ENCODE measurements at places on chromosomes 11 and 22.

DNA sequence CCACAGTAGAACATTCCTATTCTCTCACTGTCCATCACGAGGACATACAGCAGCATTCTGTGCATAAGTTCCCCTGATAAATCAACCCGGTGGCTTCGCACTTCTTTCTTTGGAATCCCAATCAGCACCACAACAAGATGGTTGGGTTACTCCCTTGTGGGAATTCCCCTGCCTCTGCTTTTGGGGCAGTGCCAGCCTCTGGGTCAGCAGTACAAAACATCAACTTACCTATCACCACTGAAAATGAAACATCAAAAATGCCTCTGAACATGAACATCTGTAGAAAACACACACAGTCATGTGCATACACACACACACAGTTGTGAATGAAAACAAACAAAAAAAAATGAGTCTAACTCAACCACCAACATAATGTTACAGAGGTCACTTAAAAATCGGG lies 79.3 kb downstream of the KCNA4 start:
- no peak for DNase-seq

GRCh38 chr11:74268456-74268855 lies 43.0 kb downstream of the P4HA3 start:
- DNase-seq, result no peak

DNA sequence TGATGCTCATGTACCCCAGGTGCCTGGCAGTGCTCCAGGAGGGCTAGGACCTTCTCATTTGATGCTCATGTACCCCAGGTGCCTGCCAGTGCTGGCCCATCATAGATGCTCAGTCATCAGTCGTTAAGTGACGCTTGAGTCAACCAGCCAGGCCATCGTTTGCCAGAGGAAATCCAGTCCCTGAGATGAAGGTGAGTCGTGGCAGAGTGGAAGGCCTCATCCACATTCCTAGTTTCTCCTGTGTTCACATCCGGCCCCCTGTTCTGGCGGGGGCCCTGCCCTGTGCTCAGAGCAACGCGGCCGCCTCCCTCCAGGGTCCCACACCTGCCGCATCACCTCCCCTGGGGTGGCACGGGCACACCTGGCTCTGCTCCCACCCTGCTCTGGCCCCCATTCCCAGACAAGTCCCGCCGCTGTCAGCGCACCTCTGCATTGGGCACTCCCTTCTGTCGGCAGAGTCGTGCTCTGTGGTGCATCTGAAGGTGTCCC lies 279.9 kb downstream of the BRD1 start:
- DNase-seq, result no peak

- no peak for DNase-seq
These were observed 651.3 kb upstream of the KIRREL3 start for GRCh38 chr11:127651888-127652221.

DNA sequence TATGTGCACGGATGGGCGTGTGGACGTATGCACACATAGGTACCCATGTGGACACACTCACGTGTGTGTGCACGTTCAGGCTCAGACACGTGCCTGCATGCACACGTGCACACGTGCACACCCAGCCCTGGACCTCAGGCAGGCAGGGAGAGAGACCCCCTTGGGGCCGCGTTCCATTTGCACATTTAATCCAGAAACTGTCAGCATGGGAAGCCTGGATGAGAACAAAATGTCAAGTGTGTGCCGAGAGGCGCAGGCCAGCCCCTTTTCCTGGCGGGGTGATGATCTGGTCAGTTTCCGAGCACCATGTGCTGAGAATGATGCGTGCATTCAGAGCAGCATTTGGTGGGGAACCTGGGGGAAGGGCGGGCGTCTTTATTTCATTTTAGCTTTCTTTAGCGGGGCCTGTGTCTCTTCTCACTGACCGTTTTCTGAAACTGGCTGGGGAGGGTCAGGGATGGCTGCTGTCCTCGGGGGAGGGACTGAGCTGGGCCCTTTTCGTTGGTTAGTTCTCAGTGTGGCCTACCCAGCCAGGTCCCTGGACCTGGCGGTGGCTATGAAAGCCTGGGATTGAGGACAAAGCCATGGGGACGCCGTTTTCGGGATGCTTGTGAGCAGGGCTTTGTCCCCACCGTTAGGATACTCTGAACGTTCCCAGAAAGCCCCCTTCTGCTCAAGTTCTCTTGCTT lies 96.3 kb downstream of the KCNQ1 start:
- DNase-seq, result no peak

DNA sequence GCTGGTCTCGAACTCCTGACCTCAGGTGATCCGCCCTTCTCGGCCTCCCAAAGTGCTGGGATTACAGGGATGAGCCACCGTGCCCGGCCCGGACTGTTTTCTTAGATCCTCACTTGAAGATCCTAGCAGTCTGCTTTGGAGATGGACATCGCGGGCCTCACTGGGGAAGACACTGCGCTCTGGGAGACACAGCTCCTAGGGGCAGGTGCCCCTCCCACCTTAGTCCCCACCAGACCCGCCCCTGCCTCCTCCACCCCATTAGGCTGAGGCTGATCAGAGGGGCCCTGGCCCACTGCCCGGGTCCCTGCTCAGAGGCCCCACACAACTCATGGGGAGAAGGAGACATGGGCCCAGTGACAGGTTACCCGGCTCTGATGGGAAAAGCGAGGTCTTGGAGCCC lies 11.3 kb upstream of the LTO1 start:
- no peak for DNase-seq

GRCh38 chr22:47445716-47446290 lies 683.4 kb downstream of the TBC1D22A start:
- no peak for DNase-seq

- no peak for DNase-seq
These were observed 28.3 kb downstream of the POU2AF1 start for GRCh38 chr11:111350811-111351210.

DNA sequence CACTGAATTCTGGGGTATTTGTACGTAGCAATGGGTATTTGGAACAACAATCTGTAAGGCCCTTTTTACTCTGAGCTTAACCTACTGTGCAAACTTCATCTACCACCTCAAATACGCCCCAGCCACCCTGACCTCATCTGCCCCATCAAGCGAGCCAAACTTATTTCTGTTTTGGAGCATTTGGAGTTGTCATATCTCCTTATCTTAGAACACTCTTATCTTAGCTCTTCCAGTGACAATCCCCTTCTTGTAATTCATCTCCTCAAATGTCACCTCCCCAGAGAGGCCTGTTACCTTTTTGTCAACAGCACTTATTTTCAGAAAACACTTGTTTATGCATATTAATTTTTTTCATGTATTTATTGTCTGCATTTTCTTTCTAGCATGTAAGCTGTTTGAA lies 4.7 kb upstream of the MSANTD2 start:
- DNase-seq, result no peak

DNA sequence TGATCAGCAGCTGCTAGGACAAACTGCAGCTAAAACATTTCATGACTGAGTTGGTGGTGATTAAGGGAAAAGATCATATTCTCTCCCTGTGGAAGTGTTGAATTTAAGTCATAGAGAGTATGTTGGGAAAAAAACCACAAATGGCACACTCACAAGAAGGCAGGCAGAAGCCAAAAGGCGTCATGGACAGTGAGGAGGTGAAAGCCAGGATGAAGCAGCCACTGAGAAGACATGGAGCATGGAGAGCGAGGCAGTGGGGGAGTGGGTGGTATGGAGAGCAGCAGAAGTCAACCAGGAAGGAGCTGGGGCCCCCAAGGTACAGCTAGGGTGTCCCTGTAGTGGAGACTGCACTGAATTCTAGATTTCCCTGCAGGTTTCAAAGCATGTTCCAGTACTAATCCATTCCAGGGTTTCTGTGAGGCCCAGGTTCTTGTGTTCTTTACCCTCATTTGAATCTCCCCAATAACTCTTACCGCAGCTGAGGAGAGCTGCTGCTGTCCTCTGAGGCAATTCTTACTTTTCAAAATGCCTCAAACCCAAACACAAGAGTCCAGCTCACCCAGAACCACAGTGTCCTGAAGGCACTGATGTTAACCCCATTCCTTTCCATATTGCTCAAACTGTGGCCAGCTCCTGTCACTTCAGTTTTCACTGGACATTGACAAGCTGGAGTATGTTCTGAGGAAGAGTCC lies 191.8 kb upstream of the E2F8 start:
- DNase-seq, result no peak

- no peak for DNase-seq
These were observed 4.0 kb upstream of the SCUBE2 start for GRCh38 chr11:9095421-9095820.

- DNase-seq, result no peak
These were observed 5.6 kb downstream of the RCE1 start for GRCh38 chr11:66848671-66849500.

- DNase-seq, result no peak
These were observed 163.7 kb downstream of the LARGE1 start for GRCh38 chr22:33756508-33756949.

DNA sequence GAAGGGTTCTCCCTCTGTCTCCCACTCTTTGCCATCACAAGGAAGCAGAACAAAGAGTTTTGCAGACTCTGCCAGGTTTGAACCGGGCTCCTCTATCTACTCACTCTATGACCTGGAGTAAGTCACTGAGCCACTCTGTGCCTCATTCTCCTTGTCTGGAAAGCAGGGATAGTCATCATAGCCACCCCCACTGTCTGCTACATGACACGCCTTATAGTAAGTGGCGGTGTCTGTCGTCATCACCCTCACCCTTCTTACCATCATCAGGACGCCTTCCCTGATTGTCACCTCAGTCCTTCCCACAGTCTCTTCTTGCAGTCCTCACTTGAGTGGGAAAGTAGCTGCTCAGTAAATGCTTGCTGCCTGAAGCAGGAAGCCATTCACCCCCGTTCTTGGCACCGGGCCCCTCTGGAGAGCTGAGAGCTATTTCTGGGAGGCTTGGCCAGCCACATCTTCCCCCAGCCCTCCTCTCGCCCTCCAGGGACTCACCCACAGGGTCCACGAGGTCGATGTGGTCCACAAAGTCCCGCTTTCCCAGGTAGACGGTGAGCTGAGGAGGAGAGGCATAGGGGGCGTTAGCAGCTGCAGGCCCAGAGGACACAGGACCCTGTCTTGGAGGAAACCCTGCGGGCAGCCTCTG lies 46.4 kb downstream of the TPBGL start:
- no peak for DNase-seq

DNA sequence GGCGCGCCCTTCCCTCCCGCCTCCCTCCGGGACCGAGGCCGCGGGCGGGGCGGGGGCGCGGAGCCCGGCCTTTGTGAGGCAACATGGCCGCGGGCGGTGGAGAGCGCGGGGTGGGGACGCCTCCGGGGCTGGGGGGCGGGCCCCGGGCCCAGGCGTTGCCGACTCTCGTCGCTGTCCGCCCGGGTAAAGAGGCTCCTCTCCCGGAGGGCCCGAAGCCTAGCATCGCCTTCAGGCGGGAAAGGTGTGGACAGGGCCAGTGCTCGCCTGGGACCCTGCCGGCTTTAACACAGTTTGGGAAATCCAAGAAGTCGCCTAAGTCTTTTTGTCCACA lies 369 bp downstream of the DGCR8 start:
- no peak for DNase-seq

GRCh38 chr22:31639436-31640039 lies 22.5 kb downstream of the PISD start:
- DNase-seq, result no peak

GRCh38 chr22:19336133-19337075 lies 44.9 kb upstream of the CLTCL1 start:
- DNase-seq, result no peak

GRCh38 chr22:28714043-28714628 lies 27.5 kb downstream of the CHEK2 start:
- DNase-seq, result no peak

GRCh38 chr11:73972187-73972586 lies 10.5 kb downstream of the UCP2 start:
- no peak for DNase-seq

- no peak for DNase-seq
These were observed 76.6 kb downstream of the MYO18B start for GRCh38 chr22:25818541-25818940.

DNA sequence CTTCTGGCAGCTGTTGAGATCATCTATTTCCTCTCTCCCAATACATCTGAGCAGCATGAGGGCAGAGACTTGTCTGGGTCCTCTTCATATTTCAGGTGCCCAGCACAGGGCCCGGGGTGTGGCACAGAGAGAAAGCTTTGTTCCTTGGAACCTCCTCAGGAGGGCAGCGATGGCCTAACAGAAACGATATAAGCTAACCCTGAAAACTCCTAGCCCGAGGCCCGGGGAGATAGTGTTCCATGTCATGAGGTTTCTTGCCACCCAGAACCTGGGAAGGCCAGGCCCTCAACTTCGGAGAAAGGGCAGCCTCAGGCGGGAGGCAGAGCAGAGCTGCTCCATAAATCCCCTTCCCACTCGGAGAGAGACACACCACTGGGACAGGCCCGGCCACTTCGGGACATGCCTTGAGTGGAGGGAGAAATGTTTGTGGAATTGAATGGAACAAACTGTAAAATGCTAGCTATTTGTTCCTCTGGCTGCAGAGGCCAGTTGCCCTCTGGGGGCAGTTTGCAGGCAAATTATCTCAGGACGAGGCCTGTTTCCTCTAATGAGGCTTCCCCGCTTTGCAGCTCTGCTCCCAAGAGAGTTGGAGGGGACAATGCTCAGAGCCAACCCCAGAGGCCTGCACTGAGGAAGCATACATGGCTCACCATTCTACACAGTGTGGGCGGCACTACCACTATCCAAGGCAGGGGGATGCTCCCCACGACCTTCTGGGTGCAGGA lies 11.6 kb downstream of the ARRB1 start:
- DNase-seq, result no peak

DNA sequence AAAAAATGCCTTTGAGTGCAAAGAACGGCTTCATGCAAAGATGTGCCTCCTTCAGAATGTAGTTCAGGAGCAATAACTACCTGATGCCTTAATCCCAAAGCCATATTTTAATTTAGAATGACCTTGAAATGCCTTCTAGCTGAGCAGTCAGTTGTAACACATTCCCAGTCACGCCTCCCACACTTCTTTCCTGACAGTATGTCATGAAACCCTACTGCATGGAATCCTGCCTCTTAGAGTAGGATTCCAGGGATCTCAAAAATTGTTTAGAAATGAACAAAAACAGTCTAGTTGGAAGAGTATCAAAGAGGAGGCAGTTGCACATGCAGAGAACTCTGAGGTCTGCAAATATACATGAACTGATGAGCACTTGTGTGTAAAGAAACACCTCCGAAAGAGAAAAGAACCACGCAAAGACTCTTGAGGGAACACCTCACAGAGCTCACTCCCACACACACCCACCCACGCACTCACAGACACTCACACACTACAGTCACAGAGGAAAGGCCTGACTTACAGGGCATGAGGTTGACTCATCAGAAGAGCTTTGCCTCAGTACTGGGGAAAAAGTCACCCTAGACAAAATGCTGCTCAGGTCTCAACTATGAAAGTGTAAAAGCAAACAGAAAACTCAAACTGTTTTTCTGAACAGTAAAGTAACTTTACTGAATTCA lies 77.4 kb downstream of the GGTLC2 start:
- DNase-seq, result no peak

DNA sequence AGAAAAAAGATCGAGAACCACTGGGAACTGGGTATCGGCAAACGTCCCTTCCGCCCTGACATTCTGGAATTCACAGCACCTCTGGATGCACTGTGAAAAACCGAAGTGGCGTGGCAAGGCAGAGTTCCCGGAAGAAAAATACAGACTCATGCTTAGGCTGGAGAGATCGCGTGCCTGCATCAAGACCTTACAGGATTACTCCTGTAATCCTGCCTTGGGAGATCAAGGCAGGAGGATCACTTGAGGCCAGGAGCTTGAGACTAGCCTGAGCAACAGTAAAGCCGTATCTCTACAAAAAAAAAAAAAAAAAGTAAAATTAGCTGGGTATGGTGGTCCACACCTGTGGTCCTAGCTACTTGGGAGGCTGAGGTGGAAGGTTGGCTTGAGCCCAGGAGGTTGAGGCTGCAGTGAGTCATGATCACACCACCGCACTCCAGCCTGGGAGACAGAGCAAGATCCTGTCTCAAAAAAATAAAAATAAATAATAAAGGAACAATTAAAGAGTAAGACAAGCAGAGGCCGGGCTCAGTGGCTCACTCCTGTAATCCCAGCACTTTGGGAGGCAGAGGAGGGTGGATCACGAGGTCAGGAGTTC lies 19.9 kb upstream of the TEF start:
- no peak for DNase-seq

Measured in type B pancreatic cell (in vitro differentiated cells).